Fibroblast of skin of right biceps (primary cell): ENCODE measurements at places on chromosomes 2 and 18.

- DNase-seq = no peak
Measured at GRCh38 chr2:202632682-202633290, 2.0 kb upstream of the FAM117B start.

DNA sequence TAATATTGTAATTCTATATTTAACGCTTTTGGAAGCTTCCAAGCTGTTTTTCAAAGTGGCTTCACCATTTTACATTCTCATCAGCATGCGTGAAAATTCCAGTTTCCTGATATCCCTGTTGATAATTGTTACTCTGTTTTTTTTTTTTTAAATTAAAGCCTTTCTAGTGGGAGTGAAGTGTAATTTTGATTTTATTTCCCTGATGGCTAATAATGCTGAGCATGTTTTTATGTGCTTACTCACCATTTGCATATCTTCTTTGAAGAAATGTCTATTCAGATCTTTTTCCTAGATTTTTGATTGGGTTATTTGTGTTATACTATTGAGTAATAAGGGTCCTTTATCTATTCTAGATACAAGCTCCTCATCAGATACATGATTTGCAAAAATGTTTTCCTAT, 382.8 kb upstream of the HS6ST1 start:
- DNase-seq = no peak

DNA sequence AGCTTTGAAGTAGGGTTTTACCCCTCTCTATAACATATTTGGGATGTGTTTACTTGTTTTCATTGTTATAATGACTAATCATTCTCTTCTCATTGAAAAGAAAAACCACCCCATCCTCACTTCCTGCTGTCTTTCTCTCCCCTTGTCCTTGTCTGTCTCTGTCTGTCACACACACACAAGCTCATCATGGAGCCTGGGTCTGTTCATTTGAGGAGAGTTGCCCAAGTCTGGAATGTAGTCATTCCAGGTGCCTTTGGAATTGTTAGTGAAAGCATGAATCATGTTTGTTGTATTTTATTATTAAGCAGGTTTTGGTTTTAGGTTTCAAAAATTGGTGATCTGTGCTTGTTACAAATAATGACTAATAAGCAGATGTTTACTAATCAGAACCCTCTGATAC, 133.5 kb upstream of the IL1R2 start:
- no peak for DNase-seq

- no peak for DNase-seq
Measured at GRCh38 chr18:21458310-21458709, 142.2 kb downstream of the ESCO1 start.

GRCh38 chr2:179592167-179592936, 269.1 kb downstream of the ZNF385B start:
- peak; percentile 57 for DNase-seq

DNA sequence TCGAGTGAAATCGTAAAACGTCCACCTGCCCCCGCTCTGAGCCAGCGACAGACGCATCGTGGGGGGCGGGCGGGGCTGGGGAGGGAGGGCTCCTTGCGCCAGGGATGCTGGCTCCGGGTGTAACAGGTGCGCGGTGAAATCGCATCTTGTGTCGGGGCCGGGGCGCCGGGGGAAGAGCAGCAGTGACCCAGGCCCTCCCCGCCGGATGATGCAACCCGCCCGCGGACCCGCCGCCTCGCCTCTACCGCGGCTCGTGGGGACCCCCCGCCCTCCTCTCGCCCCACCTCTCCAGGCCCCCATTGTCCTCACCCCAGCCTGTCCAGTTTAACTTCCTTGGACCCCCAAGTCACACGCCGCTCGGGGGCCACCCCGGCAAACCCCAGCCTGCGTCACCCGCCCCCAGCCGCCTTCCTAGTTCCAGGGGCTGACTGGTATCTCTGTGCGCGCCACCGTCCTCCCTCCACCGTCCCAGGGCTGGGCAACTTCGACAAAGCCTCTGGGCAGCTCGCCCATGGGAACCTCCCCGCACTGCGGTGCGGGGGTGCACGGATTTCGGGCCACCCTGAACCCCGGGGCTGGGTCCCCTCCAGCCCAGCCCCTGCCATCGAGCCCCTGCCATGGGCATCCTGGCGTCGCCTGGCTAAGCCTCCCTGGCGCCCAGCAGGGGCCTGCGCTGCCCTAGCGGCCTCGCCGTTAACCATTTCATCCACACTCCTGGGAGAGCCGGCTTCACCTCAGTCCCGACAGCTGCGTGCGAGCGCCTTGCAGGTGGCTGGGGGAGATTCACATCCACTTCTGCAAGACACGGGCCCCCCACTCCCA, 799 bp upstream of the KIF1A start:
- no peak for DNase-seq

GRCh38 chr18:32201948-32202672, 12.3 kb downstream of the MEP1B start:
- no peak for DNase-seq

DNA sequence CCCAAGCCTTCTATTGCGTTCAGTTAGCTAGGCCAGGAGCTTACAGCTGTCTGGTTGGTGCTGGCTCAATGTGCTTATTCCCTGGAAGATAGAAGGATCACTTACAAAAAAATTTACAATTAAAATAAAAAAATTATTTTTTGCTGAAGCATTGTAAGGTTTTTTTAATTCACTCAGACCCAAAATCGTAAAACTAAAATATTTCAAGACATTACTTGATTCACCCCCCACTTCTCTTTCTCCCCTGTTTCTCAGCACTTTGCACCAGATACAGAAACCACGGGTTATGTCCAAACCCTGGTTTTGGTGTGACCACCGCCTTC, 911 bp upstream of the PTPRM start:
- no peak for DNase-seq

- no peak for DNase-seq
Measured at GRCh38 chr18:70292628-70293027, 3.8 kb downstream of the SOCS6 start.

DNA sequence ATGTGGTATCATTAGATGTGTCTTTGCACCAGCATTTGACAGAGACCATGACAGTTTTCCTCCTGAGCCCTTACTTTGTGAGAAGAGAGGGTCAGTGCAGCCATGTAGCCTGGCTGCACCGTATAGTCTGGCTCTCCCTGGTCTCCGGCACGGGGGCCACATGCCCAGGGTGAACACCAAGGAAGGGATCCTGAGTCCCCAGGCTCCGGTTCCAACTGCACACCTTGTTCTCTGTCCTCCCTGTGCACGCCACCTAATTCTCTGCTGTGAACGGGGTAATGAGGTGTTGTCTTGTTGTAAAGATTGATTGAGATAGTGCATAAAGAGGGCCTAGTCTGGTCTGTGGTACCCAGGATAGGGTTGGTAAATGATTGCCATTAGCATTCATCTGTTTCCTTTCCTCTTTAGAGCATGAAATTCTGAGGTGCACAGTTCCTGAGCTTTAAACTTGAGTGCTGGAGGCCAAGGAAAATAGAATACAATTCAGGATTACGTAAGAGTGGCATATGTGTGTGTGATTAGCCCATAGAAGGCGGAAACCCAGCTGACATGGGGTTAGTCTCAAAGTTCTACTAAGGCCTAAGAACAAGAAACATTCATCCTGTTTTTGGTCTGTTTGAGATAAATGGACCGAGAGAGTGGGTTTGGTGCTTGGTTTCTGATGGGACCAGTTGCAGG, 55.5 kb downstream of the NCK2 start:
- no peak for DNase-seq

- peak; percentile 94 for DNase-seq
Measured at GRCh38 chr2:3483227-3483985, 35.9 kb downstream of the ADI1 start.

GRCh38 chr2:42812899-42813479, 20.6 kb upstream of the HAAO start:
- no peak for DNase-seq

DNA sequence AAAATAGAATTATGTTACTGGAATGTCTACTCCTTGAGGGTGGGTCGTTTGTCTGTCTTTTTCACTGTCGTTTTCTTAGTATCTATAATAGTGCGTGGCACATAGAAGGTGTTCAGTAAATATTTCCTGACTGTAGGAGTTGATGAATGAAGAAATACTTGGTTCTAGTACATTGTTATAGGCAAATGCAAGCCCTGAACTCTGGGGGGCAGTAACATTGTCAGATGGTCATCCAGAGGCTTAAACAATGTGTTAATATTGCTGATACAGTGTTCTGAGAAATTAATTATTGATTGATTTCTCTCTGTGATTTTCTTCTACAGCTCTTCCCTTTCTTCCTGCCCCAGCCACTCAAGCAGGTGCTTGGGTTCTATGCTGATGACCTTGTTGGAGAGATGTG, 24.4 kb upstream of the THOC1 start:
- no peak for DNase-seq

DNA sequence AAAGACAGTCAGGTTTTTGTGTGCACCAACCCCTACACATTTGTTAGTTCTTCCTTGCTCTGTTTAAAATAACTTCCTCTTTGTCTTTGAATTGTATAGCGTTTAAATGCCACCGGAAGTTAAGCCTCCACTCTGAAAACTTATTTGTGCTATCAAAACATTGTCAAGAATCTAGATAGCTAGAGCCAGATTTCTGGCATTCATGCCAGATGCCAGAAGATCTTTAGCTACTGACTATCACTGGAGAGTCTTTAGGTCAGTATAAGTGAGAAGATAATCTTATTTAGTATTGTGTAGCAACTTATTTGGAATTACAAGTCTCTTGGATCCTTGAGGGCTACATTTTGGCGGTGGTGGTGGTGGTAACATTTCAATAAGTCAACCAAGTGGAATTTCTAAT, 63.4 kb upstream of the ADAM23 start:
- DNase-seq = no peak

GRCh38 chr2:119283873-119284331, 60.3 kb downstream of the STEAP3 start:
- DNase-seq = peak; percentile 90
